ENCODE measurements at places on chromosomes 6 and 20. TPM values are rescaled to one million over a fixed set of nuclear protein-coding genes. Genes with fewer than 3 reads are reported as not detected.

Gene F13A1
- total RNA-seq, result 55.1 TPM

Gene OR2B6
- total RNA-seq, result not detected

Gene FAM110A
- 16.1 TPM for total RNA-seq

Gene NNAT
- total RNA-seq, result 6.3 TPM

Gene PBX2
- 95.0 TPM for total RNA-seq

Gene ARMH2
- total RNA-seq, result not detected

Gene KIF13A
- 43.0 TPM for total RNA-seq

Gene MTFR2
- 0.58 TPM for total RNA-seq

Gene DEK
- 59.8 TPM for total RNA-seq

Gene WFDC12
- total RNA-seq, result not detected

Gene ABHD16A
- 103 TPM for total RNA-seq

Gene SEMG1
- total RNA-seq, result 1.1 TPM

Gene ACSS1
- total RNA-seq, result 70.8 TPM

Gene DEFB125
- total RNA-seq, result not detected

Gene DSP
- 79.1 TPM for total RNA-seq

Measured in mucosa of gallbladder (tissue), 1 donor.